Stimulated activated CD4-positive, alpha-beta T cell treated with anti-CD3 and anti-CD28 coated beads, Interleukin-4, amount 100 ng/mL, for 24 hours (primary cell): ENCODE measurements at places on chromosomes 2 and 18.

- no peak for DNase-seq
These were observed 250 bp upstream of the SPEG start for GRCh38 chr2:219434468-219434717.

- DNase-seq, result no peak
These were observed 64.0 kb downstream of the RTN4 start for GRCh38 chr2:54986264-54986663.

DNA sequence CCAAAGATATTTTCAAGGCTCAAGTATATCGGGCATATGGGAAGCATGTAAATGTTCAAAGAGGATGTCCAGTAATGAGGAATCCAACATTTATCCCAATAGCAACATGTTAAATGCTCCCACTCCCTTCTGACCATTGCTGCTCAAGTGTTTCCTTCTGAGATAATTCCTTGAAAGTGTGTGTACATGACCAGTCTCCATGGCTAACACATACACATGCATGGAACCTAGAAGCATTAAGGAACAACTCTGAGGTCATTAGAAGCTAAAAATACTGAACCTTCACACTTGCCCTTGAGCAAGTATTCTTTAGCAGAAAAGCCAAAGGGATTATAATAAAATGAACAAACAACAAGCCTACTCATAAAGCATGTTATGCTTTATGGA is 433.8 kb upstream of the TCF4 start:
- no peak for DNase-seq

DNA sequence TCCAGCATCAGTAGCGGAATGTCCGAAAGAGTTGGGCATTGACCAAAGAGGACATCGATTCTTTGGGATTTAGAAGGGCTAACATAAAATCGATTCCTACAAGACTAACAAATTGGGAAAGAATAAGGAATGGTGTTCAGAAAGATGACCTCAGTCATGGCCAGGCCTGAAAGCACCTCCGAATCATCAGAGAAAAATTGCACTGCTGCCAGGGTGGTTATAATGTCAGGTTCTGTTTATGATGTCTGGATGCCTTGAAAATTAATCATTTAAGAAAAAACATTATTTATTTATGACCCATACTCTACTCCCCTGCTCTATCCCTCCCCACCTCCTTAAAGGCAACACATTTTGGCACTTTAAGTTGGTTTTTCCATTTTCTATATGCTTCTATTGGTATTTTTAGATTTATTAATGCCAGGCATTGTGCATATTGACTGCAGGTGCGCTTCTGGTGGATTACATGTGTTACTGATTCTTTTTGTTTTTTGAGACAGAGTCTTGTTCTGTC is 104.7 kb downstream of the MYCN start:
- no peak for DNase-seq

DNA sequence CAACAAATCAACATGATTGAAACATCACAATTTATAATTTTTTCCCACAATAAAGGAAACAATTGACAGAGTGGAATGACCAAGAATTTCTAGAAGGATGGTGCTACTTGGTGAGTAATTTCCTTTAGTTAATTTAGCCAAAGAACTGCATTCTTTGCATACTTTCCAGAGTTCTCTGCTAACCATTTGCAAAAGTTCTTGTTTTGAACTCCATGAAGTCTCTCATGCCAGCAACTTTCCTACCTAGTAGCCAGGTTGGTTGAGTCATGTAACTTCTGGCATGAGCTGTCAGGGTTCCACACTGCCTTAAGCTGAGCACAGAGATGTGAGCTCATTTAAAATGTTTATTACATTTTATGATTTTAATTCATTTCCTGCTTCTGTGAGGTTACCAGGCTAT is 539.6 kb downstream of the PID1 start:
- DNase-seq, result no peak
